ENCODE measurements at places on chromosomes 2 and 18.
A peak's percentile ranks its signal among the peaks of the same experiment; 100 is the strongest.

DNA sequence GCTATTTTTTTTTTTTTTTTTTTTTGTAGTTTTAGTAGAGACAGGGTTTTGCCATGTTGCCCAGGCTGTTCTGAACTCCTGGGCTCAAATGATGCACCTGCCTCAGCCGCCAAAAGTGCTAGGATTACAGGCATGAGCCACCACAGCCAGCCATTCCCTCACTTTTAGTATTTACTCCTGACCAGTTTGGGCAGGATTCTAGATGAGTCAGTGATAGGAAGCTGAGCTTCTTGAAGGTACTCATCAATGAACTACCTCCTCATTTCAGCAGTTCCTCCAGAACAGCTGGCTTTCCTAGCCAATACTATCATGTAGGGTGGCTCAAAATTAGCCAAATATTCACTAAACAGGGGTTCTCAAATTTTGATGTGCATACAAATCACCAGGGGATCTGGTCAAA, 57.2 kb downstream of the CYBRD1 start:
- DNase-seq = no peak

DNA sequence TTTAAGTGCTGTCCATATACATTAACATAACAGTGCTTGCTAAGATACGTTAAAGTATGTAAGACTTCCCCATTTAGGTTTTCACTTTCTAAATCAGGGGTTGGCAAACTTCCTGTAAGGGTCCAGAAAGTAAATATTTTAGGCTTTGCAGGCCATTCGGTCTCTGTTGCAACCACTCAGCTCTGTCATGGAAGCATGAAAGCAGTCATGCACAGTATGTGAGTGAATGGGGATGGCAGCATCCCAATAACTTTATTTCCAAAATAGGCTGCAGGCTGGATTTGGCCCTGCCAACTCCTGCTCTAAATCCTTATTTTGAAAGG, 128.7 kb downstream of the PLA2R1 start:
- no peak for DNase-seq

DNA sequence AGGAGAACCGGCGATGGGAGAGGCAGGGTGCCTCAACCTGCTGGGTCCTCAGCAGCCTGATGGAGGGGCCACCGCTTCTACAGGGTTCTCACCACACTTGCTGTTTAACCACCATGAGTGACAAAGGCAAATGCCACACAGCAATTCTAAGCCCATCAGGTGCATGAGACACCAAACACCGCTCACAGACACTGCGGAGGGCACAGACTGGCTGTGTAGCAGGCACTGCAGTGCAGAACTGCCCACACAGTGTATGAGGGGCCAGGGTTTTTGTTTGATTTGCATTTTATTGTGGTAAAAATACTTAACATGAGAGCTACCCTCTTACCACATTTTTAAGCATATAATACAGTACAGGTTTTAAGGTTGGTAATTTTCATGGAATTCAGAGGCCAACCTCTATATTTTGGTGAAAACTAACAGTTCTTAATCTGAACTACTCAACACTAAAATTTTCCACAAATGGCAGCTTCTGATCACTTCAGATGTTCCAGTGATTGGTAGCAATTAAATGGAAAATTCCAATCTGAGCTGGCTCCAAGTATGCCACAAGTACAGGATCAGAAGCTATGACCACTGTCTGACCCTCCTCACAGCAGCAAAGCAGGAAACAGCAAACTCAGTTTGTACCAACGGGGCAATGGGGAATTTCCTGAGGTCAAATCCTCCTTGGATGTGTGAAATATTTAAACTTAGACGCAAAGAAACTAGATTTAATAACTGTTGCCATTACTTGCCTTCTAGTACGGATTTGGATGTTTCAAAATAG, 67.7 kb downstream of the FAM210A start:
- DNase-seq = no peak

DNA sequence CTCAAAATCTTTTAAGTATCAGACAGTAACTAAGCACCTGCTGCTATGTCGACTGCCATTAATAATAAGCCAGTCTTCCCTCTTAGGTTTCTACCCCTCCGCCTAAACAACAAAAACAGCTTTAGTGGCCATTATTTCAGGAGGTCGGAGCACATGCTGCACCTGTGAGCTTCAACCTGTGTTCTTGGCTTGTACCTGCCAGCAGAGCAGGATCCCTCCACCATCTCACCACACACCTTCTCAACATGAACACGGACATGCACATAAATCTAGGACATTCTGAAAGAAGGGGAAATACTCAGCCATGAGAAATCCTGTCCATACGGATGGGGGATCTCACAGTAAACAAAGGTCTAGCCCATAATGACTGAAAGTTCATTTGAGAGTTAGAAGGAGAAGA, 3.7 kb downstream of the CYB5A start:
- DNase-seq = no peak

DNA sequence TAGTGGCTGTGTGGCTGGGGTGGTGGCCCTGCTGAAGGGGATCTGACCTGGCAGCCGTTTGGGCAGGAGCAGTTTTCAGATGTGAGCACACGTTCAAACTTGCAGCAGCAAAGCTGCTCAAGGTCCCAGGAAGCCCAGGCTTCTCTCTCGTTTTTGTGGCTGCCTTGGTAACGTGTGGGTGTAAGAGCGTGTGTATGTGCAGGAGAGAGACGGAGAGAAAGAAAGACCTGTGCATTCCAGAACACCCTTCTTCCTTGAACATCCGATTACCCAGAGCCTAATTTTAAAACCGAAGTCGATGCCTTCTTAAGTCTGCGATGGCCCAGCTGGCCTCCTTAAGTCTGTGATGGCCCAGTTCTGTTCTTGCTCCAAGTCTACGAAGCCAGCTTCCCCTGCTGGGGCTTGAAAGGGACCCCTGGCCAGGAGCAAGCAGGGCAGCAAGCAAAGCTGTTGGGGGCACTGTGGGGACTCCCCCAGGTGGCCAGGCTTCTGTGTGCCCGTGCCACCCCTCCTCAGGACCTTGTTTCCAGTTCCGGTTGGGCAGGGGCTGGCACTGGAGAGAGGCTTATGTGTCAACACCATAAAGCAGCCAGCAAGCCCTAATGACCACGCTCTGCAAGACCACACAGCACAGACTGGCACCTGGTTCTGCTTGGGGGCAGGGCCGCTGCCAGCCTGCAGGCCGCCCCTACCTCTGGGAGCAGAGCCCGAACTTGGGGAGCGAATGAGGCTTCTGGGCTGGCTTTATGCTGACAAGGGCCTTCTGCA, 55.8 kb upstream of the ALPP start:
- no peak for DNase-seq

GRCh38 chr2:236935083-236935482, 150.6 kb upstream of the COPS8 start:
- no peak for DNase-seq

DNA sequence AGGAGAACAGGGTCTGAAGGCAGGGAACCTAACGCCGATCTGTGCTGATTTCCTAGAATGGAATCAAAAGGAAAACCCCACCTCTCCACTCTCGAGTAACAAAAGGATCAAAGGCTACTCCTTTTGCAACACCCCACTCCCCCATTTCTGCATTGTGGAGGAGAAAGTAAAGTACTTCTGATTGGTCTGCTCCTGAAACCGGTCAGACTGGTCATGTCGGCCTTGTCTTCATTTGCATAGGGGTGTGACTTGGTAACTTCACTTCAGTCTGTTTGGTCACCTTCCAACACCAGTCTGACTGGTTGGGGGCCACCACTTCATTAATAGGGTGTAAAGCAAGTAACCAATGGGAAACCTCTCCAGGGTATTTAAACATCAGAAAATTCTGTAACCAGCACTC, 771.9 kb downstream of the ERBB4 start:
- no peak for DNase-seq

GRCh38 chr2:37615804-37616676, 55.4 kb downstream of the CDC42EP3 start:
- peak; percentile 81 for DNase-seq

- no peak for DNase-seq
Measured at GRCh38 chr2:232655392-232655791, 22.0 kb downstream of the EFHD1 start.

GRCh38 chr2:232435805-232436204, 20.1 kb upstream of the ALPI start:
- no peak for DNase-seq

DNA sequence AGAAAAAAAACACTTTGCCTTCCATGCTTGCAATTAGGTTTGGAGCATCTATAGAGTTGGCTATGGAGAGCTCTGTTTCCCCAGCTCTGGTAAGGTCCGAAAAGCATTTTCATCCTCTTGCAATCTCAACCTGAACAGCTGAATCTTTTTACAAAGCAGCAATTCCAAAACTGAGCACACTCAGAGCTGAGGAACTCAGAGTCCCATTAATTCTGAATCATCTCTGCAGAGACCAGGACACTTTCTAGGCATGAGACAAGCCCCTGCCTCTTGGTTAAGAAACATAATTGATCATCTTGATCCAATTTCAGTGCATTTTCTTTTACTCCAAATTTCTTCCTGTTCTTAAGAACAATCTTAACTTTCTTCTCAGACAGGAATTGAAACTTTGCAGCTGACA, 4.2 kb downstream of the CNGA3 start:
- no peak for DNase-seq

DNA sequence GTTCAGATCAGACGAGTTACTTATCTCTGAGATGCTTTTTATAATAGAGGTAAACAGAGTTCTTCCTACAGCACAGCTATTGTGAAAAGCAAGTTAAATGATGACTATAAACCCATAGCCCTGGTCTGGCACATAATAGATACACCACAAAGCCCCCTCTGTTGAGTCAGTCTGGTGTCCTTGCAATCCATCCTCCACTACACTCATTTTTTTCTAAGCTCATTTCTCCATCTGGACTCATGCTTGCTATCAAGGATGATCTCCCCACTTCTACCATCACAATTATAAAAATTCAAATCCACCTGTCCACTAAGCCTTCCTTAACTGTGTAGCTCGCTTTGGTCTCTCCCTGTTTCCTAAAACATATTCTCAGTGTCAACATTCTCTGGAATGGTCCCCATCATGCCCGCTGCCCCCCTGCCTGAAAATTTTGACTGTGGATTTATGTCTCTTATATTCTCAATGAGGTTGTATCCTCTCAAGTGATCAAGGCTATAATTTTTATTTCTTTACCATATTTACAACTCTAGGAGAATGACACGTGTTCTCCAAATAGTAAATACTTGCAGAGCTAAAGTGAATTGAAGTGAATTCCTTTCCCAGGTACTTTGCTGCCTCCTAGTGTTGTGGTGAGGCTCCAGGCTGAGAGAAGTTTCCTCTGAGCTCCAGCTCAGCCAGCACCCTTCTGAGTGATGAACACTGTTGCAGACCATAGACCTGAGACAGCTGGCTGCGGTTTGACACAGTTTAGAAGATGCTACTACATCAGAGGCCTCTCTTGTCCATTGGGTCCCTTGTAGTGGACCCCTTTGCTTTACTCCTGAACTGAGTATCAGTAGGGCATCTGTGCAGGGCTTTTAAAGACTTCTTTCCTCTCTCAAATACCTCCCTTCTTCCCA, 108.7 kb downstream of the DPP10 start:
- no peak for DNase-seq

All from CD4-positive, alpha-beta memory T cell (primary cell).